ENCODE measurements at places on chromosomes 1 and 21. TPM values are rescaled to one million over a fixed set of nuclear protein-coding genes. Genes with fewer than 3 reads are reported as not detected.

DNA sequence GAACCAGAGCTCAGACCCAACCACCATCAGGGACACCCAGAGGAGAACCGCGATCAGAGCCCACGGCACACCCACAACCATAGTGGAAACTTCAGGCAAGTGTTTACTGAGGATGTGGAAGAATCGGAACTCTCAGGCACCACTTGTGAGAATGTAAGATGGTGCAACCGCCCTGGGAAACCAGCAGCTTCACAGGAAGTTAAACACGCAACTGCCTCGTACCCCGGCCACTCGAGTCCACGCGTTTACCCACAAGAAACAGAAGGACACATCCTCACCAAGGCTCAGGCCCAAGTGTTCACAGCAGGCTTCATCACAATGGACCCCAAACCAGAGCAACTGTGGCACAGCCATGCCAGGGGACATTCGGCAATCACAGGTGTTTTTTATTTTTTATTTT is 51.4 kb upstream of the COL6A2 start:
- DNase-seq, result no peak

- no peak for DNase-seq
Measured at GRCh38 chr1:10063878-10064277, 31.1 kb downstream of the UBE4B start.

DNA sequence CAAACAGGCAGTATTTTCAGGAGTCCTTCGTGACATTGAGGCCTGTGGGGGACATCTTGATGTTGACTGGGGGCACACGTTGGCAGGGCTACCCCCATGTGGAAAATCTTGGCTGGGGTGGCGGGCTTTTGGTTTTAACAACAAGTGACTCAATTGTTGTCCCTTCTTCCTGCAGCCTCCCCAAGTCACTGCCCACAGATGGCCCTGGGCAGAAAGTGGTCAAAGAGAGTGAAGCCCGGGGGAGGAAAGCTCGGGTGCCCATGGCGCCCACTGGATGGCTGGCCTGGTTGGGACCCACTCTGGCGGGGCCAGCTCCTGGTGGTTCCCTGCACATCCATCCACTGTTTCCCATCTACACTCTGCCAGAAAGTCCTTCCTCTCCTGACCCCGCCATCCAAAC is 24.6 kb upstream of the ZNF648 start:
- DNase-seq, result no peak

GRCh38 chr1:39670689-39671088 is 1.2 kb downstream of the NT5C1A start:
- DNase-seq, result no peak

GRCh38 chr1:38173157-38173831 is 126.7 kb upstream of the POU3F1 start:
- no peak for DNase-seq

GRCh38 chr1:188022661-188023060 is 1193.9 kb downstream of the PLA2G4A start:
- no peak for DNase-seq

GRCh38 chr1:22953057-22953739 is 19.5 kb downstream of the LACTBL1 start:
- no peak for DNase-seq

DNA sequence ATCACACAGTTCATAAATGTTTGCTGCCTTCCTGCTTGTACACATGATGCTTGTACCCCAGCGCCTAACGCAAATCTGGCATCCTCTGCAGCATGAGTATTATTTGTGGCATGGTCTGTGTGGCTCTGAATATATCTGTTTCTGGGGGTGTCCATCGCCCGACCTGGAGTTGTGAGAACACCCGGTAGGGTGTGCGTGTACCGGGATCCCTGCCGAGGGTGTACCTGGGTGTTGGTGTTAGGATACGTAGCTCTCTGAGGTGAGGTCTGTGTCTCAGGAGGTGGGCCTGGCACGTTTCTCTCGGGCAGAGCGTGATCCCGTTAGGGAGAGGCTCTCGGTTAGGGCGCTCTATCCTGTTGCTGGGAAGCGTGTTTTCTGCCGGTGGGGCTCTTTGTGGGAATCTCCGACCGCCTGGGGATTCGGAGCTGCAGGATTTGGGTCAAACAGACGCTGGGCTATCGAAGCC is 10.4 kb upstream of the CDC20 start:
- DNase-seq, result no peak

DNA sequence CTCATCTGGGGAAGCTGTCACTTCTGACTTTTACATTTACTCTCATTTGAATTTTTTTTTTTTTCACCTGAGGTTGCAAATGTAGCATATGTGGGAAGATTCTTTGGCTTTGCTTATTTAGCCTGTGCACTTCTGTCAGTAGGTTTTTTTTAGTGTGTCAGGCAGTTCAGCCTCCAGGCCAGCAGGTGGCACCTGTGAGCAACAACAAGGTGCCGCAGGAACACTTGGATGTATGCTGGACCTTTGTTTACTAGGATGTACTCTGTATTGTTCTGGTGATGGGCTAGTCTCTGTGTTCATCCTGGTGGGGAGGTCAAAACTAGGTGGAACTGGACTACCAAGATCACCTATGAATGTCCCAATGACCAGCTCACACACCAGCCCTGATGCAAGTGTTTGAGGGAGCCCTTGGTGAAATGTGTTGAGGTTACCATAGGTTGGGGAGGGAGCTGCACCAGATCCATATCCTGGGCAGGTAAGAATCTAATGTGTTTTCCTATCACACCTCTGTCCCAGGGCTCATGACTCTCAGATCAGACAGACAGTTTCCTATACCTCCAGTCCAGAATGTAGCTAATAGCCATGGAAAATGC is 618.2 kb downstream of the BRINP3 start:
- DNase-seq, result no peak

- DNase-seq, result peak; percentile 55
Measured at GRCh38 chr1:154446292-154446691, 41.1 kb downstream of the IL6R start.

DNA sequence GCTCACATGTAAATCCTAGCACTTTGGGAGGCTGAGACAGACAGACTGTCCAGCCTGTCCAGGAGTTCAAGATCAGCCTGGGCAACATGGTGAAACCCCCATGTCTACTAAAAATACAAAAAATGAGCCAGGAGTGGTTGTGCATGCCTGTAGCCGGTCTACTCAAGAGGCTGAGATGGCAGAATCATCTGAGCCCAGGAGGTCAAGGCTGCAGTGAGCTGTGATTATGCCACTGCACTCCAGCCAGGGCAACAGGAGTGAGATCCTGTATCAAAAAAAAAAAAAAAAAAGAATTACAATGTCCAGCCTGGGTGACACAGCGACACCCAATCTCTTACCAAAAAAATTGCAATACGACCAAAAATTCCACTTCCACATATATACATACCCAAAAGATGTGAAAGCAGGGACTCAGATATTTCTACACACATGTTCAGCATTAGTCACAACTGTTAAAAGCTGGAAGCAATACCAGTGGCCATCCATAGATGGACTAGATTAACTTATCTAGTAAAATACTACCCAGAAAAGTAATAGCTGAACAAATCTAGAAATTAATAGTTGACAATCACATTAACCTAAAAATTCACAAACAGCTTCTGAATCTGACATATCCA is 49.2 kb downstream of the ASH1L start:
- no peak for DNase-seq

DNA sequence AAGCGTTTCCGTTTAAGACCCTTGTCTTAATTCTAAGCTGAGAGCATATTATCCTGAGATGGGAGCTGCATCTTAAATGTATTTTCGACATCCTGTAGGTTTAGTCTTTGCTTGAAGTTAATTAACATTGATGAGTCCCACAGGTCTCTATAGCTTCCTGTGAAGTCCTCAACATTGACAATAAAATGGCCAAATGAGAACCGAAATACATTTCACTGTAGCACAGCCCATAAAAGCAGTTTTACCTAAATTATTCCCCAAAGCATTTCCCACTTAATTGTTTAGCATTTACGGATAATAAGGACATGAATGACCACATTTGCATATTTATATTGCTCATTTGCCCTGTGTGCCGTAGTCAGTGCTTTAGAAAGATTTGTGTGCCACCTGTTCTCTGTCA is 116.4 kb downstream of the CRB1 start:
- no peak for DNase-seq

- DNase-seq, result no peak
Measured at GRCh38 chr1:25809929-25810328, 9.8 kb upstream of the MTFR1L start.

DNA sequence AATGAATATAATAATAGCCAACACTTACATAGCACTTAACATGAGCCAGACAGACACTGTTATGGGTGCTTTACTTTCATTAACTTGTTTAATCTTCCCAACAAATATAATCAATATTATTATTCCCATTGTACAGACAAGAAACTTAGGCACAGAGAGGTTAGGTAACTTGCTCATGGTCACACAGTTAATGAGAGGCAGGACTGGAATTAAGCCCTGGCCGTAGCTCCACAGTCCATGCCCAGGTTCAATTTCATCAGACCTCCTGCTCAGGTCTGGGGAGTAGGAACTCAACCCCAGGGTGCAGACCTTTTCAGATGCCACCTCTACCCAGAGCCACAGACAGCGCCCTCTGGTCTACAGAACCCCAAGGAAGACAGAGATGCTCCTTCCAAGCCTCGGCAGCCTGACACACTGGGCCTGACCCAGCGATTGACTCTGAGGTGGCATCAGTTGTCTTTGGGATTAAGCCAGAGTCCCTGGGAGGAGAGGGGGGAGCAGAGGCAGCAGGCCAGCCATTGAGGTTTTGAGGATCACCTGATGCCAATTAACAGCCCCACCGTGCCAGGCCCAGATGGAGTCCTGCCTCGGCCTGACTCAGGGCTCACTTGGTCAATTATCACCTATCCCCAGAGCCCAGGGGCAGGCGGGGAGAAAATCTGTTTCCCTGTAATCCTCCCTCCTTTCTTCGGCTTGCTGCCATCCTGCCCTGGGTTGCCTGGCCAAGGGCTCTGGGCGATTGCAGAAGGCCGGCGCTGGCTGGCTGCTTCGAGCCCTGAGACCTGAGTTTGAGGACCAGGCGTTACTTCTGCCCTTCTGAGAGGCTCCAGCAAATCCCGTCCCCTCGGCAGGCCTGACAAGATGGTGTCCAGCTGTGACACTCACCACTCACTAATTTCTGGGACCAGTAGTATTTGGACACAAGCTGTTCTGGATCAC is 116.7 kb downstream of the LACTBL1 start:
- DNase-seq, result no peak

DNA sequence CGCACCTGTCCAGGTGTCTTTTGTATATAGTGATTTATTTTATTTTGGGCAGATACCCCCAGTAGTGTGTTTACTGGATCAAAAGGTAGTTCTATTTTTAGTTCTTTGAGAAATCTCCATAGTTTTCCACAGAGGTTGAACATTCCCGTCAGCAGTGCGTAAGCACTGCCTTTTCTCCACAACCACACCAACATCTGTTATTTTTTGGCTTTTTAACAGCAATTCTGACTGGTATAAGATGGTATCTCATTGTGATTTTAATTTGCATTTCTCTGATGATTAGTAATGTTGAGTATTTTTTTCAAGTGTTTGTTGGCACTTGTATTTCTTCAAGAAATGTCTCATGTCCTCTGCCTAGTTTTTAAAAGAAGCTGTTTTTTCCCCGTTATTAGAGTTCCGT is 39.2 kb downstream of the FOXJ3 start:
- no peak for DNase-seq

DNA sequence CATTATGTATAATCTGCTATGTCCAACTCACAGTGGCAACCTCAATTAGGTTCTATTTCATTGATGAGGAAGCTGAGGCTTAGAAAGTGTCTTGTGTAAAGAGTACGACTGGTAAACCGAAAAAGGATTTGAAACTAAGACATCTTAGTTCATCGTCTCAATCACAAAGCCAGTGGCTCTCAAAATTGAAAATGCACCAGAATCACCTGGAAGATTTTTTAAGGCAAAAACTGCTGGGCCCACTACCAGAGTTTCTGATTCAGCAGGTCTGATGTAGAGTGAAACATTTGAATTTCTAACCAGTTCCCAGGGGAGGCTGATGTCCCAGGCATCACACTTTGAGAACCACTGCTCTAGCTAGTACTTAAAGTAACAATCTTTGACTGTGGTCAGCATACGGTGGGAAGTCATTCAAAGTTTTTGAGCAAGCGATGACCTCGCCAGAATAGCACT is 5.2 kb upstream of the LRRC53 start:
- no peak for DNase-seq

GRCh38 chr1:61207416-61207815 is 125.1 kb downstream of the NFIA start:
- no peak for DNase-seq

DNA sequence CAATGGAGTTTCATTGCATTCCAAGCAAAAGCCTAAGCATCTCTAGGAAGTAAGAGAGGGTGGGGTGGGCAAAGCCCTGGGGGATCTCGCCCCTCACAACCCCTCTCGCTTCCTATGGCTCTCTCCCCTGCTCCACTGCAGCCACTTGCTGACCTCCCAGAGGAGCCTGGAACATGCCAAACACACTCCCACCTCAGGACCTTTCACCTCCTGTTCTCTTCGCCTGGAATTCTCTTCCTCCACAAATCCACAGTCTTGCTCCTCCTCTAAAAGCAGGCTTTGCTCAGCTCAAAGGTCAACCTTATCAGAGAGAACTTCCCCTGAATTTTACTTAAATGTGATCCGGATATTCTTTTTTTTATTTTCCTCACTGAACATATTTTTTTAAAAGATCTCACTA is 20.9 kb upstream of the SRRM1 start:
- no peak for DNase-seq

DNA sequence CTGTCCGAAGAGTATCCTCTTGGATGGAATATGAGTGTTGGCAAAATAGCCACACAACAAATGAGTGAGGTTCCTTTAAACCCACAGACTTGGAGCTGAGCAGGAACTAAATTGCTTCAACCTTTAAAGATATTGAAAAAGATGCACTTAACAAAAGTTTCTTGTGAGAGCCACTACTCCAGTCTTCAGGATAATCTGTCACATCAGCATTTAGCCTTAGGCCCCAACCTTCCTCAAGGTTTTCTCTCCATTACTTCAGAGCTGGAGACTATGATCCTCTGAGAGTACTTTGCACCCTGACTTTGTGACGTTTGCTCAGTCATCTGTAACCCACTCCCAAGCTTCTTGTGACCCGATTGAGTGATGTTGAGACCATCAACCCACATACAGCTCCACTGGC is 212.8 kb downstream of the LRRC40 start:
- DNase-seq, result no peak

- DNase-seq, result no peak
Measured at GRCh38 chr1:28470146-28470545, 35.7 kb upstream of the RCC1 start.

DNA sequence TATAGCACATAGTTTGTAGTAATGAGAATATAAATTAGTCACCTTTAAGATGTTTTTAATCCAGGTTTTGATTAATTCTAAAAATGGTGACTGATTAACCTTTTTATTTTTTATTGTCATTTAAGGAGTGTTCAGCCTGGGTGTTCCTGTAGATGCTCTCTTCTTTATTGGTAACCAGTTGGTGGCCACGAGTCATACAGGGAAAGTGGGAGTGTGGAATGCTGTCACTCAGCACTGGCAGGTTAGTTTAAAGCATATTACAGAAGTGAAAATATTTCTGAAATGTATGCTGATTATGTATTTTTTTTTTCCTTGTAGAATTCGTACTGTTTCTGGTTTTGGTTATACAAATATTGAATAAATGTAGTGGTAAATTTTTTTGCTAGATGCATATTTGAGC is 28.1 kb downstream of the KCTD3 start:
- no peak for DNase-seq

- DNase-seq, result no peak
Measured at GRCh38 chr1:234529095-234529949, 50.3 kb upstream of the TARBP1 start.

The NBPF15 gene
- 71.6 TPM for polyA plus RNA-seq

The C8A gene
- polyA plus RNA-seq, result not detected

The HHIPL2 gene
- 0.99 TPM for polyA plus RNA-seq

The RIPK4 gene
- polyA plus RNA-seq, result 7.7 TPM

The TSTD1 gene
- polyA plus RNA-seq, result 50.6 TPM

The VAV3 gene
- 5.9 TPM for polyA plus RNA-seq

The SLC37A1 gene
- polyA plus RNA-seq, result 8.8 TPM

The ELAVL4 gene
- 1.4 TPM for polyA plus RNA-seq

The CRABP2 gene
- 168 TPM for polyA plus RNA-seq
